ENCODE measurements at places on chromosomes 7 and 10. TPM values are rescaled to one million over a fixed set of nuclear protein-coding genes. Genes with fewer than 3 reads are reported as not detected.
A peak's percentile ranks its signal among the peaks of the same experiment; 100 is the strongest.

DNA sequence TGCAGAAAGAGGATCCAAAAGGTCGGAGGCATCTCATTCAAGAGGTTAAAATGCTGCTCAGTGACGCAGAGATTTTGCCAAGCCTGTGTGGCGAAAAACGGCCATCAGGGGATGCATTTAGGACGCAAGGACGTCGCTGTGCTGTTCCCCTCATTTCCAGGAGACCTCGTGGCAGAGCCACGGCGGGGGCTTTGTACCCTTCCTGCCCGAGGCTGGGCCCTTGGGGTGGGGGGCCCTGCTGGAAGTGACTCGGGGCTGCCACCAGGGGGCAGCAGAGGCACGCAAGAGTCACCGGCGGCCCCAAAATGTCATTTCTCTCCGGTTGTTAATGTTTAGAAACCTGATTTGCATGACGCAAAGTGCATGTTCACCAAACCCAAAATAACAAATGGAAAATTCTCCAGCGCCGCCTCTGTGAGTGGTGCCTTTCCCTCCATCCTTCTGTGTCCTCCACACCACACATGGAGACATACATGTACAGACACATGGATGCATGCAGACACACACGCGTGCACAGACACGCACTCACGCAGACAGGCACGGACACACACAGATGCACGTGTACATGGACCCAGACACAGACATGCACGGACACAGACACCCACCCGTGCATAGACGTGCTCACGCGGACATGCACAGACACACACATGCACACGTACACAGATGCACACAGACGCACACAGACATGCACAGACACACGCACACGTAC is 51.0 kb upstream of the NKX6-2 start:
- DNase-seq, result no peak

DNA sequence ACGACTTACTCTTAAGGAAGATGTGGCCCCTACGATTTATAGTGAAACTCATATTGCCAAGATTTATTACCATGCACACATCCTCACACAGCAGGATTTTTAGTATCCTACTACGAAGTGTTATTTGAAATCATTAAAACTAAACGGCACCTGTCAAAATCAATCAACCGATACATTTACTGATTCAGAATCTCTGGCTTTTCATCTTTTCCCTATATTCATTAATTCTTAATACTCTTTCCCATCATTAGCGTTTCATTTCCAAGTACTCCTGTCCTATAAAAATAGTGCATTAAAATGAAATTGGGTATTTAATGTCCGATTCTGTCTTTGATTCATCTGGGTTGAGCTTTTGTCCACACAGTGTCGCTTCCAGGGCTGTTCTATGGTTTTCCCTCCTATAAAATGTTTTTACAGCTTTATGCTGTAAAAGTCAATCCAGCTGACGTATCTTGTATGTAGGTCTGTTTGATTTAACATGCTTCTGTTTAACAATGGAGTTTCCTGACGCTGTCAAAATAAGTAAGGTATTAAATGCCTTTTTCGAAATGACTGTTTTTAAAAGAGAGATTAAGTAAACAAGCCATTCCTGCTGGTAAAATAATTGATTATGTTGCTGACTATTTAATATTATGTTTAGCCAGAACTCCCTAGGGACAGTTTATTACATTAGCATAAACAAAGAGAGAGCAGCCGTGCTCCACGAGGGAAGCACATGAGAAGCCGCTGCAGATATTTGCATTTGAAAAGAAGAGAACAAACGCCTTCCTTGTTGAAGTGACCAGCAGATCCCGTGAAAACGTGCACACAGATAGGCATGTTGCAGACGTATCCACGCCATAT is 22.3 kb upstream of the SFMBT2 start:
- no peak for DNase-seq

PNLIP gene
- total RNA-seq, result not detected

GRCh38 chr7:471191-471865 is 48.3 kb downstream of the PDGFA start:
- DNase-seq, result no peak

GRCh38 chr7:92790992-92791391 is 45.4 kb downstream of the CDK6 start:
- peak; percentile 80 for DNase-seq

DNA sequence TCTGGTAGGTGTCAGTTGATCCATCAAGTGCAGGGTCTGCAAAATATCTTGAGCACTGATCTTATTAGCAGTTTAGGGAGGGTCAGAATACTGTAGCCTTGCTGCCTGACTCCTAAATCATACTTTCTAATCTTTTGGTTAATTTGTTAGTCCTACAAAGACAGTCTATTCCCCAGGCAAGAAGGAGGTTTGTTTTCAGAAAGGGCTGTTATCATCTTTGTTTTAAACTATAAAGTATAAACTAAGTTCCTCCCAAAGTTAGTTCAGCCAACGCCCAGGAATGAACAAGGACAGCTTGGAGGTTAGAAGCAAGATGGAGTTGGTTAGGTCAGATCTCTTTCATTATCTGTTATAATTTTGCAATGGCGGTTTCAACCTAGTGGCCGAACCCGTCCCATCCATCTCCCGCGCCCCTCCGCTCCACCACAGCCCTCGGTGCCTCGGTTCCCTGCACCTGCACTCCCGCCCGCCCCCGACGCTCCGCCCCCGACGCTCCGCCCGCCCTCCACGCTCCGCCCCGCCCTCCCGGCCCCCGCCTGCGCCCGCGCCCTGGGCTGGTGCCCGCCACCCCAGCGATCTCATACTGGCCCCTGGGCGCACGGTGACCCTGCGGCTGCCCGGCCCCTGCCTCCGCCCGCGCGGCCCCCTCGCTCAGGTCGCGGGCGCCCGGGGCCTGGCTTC is at the start of gene ADCK2:
Gene ADCK2 (plus strand): TSS at position 564 of the 681 bp plus-strand sequence. CDS start 386 bp downstream, outside the sequence.
- no peak for DNase-seq

GRCh38 chr10:98951269-98952000 is 284.2 kb downstream of the HPSE2 start:
- no peak for DNase-seq

PTPRN2 gene
- not detected for total RNA-seq

LIPM gene
- not detected for total RNA-seq

All from astrocyte (in vitro differentiated cells and primary cell).